ENCODE measurements at places on chromosomes 3 and 15.

- peak; percentile 8 for DNase-seq
Observed at GRCh38 chr3:2156244-2156847, 57.7 kb downstream of the CNTN4 start.

GRCh38 chr3:16802389-16802788, 82.4 kb upstream of the PLCL2 start:
- DNase-seq, result no peak

DNA sequence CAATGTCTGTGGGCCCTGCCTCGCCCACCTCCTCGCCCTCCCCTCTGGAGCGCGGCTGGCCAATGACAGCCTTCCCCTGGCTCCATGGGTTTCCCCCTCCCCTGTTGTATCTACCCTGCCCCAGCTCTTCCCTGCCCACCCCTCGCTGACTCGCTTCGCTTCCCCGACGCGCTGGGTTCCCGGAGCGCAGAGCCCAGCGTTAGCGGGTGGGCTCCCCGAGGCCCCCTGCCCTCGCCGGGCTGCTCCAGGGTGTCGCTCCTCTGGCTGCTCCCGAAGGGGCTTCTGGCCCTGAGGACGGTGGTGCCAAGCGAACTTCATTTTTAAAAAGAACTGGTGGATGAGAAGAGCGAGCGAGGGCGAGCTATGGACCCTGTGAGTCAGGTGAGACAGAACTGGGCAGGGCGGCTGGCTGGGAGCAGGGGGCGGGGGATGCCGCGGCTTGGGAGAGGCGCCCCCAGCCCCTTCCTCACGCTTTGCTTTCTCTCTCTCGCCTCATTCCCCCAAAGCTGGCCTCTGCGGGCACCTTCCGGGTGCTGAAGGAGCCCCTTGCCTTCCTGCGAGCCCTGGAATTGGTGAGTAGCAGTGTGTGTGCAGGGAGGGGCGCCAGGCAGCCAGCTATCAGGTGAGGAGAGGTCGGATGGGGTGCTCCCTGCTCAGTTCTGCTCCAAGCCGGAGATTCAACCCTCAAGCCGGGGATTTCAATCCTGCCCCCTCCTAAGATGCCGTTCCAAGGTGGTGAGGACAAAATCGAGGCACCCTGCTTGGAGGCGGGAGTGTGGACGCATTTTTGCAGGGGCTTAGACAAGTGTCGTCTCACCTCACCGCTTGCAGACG, at the start of gene SYNPR:
Gene SYNPR, plus strand, starts transcription at position 138 of the 834 bp plus-strand sequence.
- DNase-seq, result peak; percentile 65

GRCh38 chr3:156516961-156517360, 38.0 kb downstream of the SSR3 start:
- no peak for DNase-seq

DNA sequence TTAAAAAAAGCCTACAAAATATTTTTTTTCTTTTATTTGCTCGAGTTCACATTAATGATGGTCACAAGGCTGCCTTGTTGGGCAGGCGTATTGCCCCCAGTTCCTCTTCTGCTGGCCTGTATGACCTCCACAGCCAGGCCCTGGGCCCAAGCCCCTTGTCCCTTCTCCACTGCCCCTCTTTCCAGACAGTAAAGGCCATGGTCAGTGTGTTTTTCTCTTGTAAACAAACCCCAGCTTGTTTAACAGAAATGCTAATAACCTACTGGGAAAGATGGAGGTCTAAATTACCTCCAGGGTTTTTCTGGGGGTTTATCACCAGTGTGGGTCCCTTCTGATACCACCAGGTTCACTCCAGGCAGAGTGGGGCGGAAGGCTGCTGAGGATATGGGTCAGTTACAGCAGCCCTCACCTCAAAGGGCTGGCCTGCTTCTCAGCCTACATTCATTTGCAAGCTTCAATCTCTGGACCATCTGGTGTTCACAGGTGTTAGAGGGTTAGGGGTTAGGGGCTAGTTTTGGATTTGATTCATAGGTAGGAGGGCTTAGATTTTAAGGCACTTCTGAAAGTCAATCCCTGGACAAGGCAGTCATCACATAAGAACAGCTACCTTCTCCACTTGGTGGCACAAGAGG, 2.0 kb upstream of the MANF start:
- DNase-seq, result no peak

DNA sequence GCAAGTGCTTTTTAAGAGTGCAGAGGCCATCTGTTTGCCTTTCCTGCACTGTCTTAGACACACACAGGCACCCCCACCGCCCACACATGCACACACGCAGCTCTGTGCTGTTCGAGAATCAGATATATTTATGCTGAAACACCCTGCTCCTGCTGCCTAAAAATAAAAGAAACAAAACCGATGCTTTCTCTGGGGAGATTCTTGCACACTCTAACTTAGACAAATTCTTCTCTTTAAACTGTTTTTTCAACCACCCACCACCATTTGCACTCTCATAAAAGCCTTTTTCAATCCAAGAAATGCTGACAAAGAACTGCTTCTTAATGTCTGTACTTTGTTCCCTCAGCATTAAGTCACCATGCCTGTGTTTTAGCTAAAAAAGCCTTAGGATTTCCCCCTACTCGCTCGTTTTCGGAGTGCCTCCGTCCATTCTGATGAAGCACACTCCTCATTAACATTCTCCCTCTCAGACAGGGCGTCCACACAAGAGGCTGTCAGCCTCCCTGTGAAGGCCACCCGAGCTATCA, 26.2 kb downstream of the SLC12A8 start:
- peak; percentile 32 for DNase-seq

GRCh38 chr15:66729331-66729951, 27.4 kb downstream of the SMAD6 start:
- DNase-seq, result no peak

DNA sequence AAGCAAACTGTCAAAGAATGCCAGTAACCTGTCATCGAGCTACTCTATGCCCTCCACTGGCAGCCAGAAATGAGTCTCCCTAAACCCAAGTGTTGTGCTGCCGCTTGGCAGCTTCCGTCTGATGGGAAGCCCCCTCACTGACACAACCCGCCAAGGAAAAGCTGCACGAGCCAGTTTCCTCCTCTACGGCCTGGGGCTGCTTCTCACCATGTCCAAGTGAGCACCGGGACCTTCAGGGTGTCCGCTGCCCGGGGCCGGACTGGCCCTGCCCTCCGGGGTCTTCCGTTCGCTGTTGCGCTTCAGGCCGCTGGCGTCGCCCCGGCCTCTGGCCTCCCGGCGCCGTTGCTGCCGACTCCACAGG, 490 bp downstream of the TOMM70 start:
- DNase-seq, result peak; percentile 23
